ENCODE measurements at places on chromosomes 5 and 9.

DNA sequence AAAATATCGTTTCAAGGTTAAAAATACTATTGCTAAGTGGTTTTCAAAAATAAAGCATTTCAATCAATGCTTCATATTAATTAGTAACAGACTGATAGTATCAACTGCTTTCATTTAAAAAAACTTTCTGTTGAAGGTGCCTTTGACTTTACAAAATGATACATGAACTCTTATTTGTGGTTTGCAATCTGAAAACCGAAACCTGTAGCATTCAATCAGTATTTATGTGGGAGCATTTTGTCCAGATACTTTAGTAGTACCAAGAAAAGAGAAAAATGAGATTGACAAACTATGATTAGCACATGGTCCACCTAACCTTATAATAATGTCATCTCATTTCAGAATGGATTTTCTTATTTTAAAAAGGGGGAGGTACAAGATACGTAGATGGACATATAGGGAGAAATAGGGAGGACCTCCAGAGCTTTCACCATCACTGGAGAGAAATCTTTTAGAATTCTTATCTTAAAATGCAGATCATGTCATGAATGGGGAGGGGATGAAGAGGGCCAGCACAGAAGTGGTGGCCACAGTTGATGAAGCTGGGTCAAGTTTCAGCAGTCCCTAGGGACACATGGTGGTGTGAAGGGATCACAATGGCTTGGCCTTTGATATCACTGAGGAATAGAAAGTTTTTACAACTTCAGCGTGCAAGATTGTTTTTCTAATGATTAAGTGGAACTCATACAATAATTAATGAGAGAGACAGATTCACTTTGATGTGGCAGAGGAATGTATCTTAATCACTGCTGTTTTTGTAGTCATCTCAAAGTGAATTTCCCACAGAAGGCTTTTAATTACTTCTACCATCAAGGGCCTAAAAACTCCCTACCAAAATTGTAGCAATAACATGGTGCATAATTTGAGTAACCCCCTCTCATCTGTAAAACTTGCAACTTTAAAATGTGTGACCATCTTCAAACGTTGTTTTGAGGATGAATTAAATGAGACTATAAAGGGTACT is 322.3 kb upstream of the EDIL3 start:
- no peak for DNase-seq

GRCh38 chr5:104071887-104072286 is 509.3 kb upstream of the NUDT12 start:
- no peak for DNase-seq

GRCh38 chr9:118281772-118282171 is 577.6 kb downstream of the TLR4 start:
- DNase-seq, result no peak

DNA sequence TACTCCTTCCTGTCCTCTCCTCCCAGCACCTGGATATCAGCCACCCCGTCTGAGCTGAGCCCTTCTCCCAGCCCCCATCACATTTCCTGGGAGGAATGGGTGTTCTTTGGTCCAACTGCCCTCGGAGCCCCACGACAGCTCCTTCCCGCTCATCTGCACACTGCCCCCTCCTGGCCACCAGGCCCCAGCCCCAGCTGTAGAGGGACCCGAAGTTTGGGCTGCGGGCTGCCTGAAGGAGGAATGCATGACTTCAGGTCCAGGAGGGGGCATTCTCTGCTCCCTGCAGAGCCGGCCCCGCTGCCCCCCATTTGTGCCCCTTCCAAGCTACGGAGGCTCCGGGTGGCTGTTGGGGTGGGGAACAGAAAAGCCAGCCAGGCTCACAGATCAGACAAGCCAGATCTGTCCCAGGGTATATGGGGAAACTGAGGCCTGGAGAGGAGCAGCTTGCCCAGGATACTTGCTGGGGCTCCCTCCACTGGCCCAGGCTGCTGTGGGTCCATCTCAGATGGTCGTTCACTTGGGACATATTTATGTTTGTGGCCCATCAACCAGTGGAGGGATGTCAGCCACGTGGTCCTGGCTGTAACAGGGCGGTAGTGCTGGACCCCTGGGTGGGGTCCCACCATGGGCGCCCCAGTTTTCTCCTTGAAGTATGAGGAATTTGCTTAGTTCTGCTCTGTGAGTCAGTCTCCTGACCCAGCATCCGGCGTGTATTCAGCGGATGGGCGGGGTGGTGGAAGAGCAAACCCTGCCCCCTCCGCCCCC is 33.1 kb downstream of the DAB2IP start:
- no peak for DNase-seq

- DNase-seq, result no peak
Observed at GRCh38 chr5:44252545-44252944, 136.7 kb downstream of the FGF10 start.

DNA sequence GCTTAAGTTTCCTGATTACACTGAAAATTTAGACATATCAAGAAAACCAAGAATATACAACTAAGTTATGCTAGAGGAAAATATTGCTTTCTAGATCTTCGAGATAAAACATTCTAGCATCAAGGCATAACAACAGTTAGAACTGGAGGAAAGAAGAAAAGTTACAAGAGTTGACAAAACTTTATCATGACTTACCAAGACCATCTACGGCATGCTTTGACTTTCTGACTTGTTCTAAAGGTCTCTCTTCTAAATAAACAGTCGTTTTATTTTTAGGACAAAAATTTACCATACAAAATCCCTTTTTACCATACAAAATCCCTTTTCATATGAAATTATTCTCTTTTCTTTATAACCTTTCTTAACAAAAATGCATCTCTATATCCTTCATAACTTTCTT is 1110.1 kb upstream of the CDH10 start:
- no peak for DNase-seq

- DNase-seq, result no peak
Observed at GRCh38 chr5:107799306-107799705, 128.6 kb upstream of the EFNA5 start.

DNA sequence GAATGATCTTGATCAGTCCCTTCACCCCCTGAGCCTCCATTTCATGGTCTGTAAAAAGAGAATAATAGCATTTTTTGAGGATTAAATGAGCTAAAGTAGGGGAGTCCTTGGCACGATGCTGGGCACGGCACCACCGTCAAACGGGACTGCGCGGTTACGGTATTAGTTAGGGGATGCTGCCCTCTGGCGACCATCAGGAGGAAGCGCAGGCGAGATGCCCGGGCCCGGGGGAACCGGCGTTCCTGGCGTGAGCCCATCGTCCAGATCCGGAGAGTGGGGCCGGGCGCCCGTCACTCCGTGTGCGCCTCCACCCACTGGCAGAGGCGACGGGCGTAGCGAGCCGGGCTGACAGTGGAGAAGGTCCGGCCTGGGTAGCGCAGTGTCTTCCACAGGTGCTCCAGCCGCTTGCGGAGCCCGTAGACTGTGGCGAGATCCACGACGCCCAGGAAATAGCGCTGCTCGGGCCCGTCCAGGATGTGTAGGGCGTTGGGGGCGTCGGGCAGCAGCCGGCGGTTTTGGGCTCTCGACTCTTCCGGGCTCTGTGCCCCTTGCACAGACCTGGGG is 4.8 kb upstream of the ST6GALNAC4 start:
- no peak for DNase-seq

DNA sequence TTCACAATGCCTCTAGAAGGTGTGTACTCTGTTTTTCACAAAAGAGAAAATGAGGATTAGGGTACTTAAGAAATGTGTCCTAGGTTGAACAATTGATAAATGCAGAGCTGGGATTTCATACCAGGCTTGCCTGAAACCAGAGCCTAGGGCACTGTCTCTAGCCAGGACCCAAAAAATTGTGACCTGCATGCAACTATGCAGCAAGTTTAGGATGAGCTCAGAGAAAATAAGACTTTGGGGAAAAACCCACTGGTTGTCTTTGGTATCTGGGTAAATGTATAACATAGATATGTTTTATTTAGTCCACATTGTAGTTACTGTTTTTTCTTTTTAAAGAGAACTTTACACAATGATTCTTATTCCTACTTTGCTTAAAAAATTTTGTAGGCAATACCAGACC is 177.1 kb upstream of the SEMA6A start:
- DNase-seq, result no peak

DNA sequence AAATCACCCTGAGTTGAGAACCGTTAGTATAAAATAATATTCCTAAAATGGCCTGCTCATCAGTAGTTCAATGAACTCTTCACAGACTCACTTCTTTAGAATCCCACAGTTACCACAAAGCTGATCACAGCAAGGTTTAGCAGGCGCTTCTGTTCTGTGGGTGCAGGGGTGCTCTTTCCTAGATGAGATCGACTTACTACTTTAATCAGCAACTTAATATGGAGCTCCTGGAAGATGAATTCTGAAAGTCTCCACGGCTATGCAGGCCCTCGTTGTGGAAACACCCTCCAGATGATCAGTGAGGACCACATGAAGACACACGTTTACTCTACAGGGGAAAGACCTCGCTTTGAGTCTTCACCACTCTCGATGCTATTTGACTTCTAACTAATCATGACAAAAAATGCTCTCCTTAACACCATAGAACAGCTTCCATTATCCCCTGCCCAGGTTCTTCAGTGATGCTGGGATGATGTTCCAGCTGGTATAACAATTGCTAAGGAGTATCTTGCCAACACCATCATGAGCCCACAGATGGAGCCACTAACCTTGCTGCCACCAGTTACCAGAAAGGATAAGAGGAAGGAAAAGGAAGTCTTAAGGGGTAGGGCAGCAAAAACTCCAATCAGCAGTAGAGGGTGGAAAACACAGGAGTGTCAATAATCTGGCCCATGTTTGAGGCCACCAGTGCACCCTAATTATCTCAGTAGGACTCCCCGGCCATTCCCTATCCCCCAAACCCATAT is 17.9 kb upstream of the GPX8 start:
- no peak for DNase-seq

DNA sequence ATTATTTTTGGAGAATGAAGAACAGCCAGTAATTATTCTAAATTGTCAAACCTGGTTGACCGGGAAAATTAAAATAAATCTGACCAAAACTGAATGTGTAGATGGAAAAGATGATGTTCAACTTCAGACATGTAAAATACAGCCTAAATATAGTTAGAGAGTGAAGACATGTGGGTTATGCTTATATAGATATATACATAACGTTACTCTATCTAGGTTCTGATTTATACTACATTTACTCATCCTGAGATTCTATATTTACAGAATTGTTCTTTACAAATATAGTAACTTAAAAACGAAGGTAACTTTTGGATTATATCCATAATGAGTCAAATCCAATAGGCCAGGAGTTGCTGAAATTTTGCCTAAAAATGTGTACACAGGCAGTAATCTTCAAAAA is 20.8 kb upstream of the THG1L start:
- no peak for DNase-seq

- no peak for DNase-seq
Observed at GRCh38 chr5:59187857-59188256, 605.0 kb downstream of the RAB3C start.

DNA sequence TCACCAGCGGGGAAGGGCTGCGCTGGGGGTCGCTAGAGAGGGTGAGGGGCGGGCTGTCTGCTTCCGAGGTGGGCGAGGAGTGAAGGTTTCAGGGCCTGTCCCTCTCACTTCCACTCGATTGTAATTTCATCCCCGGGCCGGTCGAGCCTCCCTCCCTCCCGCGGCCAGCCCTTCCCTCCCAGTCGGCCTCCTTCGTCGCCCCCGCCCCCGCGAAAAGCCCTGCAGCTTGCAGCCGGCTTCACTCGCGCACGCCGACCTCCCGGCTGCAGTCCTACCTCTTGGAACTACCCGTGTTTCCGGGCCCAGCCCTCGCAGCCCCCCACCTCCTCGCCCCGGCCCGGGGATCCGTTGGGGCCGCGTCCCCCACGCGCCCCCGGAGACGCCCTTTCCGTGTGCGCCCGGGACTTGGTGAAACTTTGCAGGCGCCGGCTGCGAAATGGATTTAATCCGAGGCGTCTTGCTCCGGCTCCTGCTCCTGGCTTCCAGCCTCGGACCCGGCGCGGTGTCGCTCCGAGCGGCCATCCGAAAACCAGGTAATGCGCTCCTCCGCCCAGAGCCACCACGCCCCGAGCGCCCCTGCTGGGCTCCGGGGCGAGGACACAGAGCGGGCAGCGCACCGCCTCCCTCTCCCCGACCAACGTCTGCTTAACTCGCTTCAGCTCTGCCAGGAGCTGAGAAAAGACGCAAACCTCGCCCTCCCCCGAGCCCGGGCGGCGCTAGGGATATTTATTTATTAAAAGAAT is at the start of gene EGFLAM:
EGFLAM (plus strand) TSS at position 241 of the 743 bp plus-strand sequence; CDS start at position 437, 196 bp downstream.
- DNase-seq, result no peak

DNA sequence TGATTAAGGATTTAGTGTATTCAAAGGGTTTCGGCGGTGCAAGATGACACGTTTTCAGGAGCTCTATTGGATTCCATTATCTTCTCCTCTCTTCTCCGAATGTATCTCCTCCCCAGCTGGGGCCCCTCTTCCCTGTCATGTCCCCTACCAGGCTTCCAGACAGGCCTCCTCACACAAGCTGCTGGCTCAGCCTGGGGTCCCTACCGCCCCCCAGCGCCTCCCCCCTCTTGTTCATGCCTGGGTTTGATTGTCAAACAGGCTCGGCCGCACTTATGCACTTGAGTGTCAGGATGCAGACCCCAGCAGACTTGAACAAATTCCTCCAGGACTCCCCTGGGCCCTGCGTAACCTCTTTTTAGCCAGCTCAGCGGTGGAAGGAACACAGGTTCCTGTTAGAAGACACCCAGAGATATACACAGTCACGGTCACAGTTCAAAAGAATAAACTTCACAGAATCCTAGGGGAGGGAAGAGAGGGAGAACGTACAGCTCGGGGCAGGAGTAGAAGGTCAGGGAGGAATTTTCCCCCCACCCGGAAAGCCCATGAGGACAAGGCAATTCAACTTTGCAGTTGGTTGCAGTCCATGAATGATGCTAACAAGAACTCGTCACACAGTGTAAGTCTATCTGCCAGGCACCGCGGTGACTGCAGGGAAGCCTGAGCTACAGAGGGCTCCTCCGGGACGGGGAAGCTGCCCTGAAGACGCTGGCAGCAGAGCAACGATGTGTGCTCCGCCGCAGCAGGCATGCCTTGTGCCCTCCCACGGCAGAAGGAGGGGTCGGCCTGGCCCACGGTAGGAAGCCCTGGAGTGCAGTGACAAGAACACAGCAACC is 560.0 kb downstream of the BNC2 start:
- DNase-seq, result no peak

DNA sequence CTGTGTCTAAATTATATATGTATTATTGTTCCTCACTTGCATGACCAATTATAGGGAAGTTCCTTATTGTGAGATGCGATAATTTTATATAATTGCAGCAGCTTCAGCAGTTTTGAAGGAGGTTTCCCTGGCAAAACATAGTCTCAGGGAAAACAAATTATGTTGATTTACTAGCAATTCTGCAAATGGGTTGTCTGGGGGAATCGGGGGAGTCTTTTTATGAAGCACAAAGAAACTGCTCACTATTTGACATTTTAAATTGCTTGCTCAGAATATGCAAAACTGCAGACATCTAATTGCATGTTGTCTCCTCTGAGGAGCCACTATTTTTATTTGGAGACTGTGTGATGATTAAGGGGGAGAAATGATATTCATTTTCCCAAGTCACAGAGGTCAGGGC is 361.6 kb downstream of the YTHDC2 start:
- DNase-seq, result no peak

GRCh38 chr5:32317041-32317440 is 4.3 kb upstream of the MTMR12 start:
- peak; percentile 9 for DNase-seq

DNA sequence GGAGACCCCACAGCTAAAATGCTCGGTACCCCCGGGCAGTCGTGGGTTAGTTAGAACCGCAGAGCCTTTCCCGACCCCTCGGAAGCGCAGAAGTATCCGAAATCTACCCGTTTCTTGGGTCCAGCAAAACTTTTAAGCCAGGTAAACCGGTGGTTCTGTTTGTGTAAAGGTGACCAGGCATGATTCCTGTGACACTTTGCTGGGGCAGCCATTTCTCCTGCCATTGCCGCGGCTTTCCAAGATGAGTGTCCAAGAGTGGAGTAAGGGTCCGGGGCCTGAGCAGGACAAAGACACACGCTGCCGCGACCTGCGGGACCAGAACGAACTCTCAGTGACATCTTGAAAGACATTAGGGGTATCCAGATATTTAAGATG is 655 bp downstream of the MARVELD2 start:
- DNase-seq, result peak; percentile 34
